ENCODE measurements at places on chromosomes 16 and 17.

DNA sequence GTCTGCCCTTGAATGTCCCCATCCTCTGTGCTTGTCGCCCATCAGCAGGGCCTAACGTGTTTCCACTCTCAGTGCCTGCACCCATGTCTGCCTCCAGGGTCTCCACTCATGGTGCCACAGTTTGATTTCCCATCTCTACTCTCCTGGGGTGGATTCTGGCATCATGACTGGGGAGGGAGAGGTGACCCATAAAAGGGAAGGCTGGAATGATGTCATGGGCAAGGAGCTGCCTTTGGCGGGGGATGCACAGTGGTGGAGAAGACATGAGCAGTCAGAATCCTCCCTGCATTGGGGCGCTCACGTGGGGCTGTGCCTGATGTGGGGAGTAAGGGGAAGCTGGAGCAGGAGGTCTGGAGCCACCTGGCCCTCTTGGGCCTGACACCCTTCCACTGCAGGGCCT is 100.9 kb downstream of the USP22 start:
- no peak for DNase-seq

DNA sequence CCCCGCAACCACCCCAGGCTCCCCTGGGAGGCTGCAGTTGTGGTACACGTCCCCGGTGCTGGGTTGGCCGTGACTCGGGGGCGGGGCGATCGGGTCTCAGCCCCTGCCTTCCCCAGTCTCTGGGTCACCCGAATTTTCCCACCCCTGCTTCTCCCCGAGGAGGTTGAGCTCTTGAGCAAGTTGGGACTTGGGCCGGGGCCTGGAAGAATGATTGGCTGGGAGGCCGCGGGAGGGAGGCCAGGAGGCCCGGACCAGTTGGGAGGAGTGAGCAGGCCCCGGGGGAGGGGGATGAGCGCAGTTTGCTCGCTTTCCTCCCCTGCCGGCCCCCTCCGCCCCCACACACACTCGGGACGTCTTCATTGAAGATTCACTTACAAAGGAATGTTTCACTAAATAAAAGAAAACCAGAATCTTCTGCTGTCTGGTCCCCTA is 4.5 kb upstream of the HEXIM1 start:
- no peak for DNase-seq

GRCh38 chr17:60386147-60387058 is 5.5 kb downstream of the USP32 start:
- no peak for DNase-seq

- DNase-seq = peak; percentile 89
These were observed at the start of gene ACTG1 for GRCh38 chr17:81512562-81513371. ACTG1 (minus strand) TSS chr17:81512799; CDS start chr17:81512354, 445 bp downstream.

DNA sequence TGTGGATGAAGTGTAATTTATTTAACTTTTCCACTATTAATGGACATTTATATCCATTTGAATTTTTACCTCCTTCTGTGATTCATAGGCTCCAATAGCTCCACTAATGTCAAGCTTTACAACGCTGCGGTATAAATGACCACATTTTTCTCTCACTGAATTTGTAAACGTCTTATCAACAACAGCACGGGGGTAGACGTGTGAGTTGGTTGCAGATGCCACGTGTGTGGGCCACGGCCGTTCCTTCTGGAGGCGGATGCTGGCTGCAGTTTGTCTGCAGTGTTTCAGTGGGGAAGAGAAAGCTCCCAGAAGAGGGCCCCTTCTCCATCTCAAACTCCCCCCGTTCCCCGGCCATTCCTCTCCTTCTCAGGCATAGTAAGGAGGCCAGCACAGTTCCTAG is 68.2 kb upstream of the XYLT1 start:
- DNase-seq = no peak

GRCh38 chr17:50047488-50048126 is 8.3 kb upstream of the ITGA3 start:
- no peak for DNase-seq

GRCh38 chr17:1003972-1004768 is 7.2 kb downstream of the TIMM22 start:
- no peak for DNase-seq

GRCh38 chr16:80936410-80936809 is 70.3 kb downstream of the CMC2 start:
- no peak for DNase-seq

DNA sequence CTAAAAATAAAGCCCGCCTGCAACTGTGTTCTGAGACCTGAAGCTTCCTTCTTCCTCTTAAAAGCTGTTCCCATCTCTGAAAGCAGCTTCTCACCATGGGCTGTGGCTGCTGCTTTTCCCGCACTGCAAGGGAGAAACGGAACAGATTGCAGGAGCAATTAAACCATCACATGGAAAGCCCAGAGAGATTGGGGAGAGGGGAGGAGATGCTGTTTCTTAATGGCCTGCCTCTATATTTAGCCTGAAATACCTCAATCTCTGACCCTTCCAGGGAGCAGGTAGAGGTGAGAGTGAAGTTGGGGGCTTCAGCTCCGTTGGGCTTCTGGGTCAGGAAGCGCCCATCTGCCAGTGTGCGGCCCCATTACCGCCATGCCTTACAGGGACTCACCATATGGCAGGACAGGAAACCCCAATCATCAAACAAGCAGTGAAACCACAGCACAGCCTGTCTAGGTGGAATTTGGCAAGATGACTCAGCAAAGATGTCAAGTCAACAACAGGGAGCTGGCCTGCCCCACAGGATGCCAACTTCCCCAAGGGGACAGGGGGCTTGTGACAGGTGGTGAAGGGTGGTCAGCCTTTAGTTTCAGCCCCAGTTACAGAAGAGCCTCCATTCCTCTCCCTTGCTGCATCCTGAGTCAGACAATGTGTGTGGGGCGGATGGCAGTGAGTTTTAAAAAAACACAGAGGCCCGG is 286.6 kb upstream of the CCL2 start:
- no peak for DNase-seq

- no peak for DNase-seq
These were observed 545.3 kb upstream of the SALL1 start for GRCh38 chr16:51696376-51696775.

DNA sequence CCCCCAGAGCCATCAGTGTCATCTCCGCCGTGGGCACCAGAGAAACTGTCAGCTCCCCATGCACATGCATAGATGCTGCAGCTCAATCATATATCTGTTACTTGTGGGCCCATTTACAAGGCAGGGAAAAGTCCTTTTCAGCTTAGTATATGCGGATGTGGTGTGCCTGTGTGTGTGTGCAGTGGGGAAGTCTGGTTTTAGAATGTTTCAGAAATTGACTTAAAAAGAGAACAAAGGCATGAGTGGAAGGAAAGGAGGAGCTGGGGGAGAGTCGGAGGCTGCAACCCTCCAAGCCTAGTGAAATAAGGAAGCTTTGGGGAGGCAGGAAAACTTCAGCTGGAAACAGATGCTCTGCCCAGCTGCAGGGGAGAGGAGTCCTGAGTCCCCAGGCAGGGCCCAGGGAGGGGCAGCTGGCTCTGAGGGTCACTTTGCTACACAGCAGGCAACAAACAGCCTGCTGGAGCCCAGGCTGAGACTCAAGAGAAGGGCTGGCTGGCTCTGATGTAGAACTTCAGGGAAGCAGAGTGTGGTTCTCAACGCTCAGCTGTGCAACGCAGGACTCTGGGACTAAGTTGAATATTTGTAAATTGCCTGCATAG is 11.1 kb upstream of the CD300LD start:
- no peak for DNase-seq

DNA sequence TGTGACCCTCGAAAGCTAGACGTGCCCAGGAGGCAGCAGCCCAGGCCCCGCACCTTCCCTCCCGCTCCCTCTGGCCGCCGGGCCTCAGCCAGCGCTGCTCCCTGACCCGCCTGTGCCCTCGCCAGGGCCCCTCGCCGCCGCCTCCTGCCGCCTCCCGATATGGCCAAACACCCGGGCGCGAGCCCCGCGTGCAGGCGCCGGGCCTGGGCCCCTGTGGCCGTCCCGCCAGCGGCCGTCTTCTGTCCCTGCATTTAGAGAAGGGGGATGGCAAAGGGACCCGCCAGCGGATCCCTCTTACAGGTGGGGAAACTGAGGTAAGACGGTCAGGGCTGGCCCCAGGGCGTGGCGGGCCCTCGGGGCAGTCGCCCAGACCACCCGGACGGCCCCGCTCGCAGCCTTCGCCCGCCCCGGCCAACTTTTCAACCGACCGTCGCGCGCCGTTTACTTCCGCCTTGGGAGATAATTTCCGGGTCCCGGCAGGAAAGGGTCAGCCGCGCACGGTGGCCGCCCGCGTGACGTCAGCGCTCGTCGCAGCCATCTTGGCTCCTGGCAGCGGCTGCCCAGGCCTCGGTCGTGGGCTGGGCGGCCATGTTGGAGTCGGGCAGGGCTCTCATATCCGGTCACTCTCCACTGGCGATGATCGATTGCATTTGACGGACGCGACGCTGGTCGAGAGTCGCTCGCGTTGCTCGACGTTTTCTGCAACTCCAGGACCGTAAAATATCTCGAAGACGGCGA is 7.0 kb upstream of the GNG13 start:
- DNase-seq = peak; percentile 67

DNA sequence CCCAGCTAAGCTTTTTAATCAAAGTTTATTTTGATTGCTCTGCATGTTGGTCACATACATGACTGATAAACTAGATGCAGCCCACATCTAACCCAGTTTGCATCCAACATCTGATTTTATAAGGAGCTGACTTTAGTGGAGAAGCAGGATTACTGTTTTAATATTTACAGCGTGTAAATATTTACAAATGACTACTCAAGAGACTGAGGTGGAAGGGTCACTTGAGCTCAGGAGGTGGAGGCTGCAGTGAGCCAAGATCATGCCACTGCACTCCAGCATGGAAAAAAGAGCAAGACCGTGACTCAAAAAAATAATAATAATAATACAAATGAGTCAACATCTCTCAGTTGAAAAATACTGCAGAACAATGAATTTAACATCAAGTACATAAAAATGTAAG is 50.8 kb downstream of the PARN start:
- no peak for DNase-seq

DNA sequence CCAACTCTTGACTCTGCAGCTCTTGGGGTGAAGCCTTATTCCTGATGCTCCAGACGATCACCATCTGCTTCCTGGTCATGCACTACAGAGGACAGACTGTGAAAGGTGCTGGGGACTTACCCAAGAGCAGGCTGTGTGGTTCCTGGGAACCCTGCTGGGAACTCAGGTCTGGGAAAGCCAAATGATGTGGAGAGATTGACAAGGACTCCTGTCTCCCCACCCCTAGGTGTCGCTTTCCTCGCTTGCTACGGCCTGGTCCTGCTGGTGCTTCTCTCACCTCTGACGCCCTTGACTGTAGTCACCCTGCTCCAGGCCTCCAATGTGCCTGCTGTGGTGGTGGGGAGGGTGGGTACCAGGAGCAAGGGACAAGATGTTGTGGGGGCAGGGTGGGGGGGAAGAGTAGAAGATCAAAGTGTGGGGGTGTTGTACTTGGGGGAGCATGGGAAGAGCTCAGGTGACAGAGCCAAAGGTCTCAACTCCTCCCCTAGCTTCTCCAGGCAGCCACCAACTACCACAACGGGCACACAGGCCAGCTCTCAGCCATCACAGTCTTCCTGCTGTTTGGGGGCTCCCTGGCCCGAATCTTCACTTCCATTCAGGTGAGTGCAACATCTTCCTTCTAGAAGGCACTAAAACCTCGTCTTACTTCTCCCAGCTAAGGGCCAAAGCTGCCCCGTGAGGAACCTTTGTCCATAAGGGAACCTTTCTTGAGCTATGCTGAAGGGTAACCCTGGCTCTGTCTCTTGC is 3.0 kb downstream of the SOX15 start:
- no peak for DNase-seq

DNA sequence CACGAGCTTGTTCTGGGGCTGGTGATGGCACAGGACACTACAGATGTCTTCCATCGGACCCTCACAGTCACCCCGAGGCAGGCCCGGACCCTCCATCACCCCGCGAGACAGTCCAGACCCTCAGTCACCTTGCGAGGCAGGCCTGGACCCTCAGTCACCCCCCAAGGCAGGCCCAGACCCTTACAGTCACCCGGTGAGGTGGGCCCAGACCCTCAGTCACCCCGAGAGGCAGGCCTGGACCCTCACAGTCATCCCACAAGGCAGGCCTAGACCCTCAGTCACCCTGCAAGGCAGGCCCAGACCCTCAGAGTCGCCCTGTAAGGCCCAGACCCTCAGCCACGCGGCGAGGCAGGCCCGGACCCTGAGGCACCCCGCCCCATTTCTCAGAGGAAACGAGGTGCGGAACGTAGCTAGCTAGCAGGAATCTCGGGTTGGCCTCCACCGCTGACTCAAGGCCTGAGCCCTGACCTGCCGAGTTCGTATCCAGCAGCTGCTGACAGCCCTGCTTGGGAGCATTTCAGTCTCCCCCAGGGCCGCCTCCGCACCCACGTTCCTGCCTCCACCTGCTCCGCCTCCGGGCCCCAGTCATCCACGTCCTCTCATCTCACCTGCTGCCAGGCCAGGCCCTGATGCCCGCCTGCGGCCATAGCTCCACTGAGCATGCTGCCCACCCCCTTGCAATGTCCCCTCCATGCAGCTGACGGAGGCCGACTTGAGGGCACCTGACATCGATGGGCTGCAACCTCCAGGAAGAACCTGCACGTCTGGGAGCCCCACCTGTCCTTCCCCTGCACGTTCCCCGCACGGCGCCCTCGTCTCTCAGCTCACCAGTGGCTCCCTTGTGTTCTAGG is 28.7 kb downstream of the RPH3AL start:
- DNase-seq = no peak

DNA sequence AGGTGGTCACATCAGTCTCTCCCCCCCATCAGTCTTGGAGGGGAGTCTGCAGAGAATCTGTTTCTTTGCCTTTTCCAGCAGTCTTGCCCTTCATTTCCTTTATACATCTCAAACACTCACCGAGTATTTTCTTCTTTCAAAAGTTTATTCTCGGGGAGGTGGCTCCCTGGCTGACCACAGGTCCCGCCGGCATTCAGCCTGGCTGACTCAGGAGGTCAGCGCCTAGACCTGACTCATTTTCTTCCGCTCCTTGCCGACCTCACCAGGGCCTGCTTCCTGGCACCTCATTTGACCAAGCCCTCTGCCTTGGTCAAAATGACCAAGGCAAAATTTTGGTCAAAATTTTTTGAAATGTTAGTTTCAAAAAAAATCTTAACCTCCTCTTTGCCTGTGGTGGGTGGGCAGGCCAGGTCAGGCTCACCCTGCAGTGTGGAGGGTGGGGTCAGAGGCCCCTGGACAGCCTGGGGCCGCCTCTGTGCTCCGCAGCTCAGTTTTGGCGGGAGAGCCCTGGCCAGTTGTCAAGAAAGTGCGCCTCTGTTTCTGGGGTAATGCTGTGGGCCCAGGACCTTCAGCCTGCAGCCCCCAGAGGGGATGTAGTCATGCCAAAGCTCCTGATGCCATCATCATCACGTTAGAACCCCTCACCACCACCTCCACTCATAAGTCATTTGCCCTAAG is 165.6 kb downstream of the SPECC1 start:
- DNase-seq = no peak

- no peak for DNase-seq
These were observed 24.8 kb downstream of the FLYWCH1 start for GRCh38 chr16:2936436-2937011.

DNA sequence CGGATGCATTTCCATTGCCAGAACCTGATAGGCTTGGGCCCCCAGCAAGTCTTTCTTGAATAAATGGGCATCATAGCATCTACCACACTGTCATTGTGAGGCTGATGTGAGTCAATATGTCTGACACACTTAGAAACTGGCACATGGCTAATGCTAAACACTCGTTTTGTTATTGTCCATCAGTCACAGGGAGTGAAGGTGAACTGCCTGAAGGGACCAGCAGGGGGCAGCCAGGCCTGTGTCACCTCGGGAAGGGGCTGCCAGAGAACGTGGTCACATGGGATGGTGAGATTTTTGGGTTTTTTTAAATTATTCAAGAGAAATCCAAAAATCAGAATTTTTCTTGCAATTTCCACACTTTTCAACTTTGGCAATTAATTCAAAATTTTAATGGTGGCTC is 831 bp upstream of the RCVRN start:
- DNase-seq = no peak
